Activated CD4-positive, CD25-positive, alpha-beta regulatory T cell treated with anti-CD3 and anti-CD28 coated beads, Interleukin-2, amount 50 U/mL, for 72 hours (primary cell): ENCODE measurements at places on chromosomes 3 and 15.

DNA sequence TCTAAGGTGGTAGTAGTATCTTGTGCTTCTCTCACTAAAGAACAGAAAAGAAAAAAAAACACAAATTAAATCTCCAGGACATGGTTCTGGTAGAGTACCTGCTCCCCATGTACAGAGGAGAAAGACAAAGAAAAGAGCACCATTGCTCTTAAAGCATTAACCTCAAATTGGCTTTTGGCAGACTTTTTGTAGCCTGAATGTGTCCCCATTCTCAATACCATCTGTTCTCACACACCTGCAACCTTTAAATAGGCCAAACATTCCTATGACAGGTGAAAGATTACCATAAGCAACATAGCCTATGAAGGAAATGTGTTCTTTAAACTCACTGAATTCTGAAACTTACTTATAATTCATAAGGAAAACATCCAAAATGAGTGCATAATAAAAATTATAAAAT lies 68.0 kb downstream of the TIPARP start:
- DNase-seq, result no peak

- DNase-seq, result no peak
Measured at GRCh38 chr3:114319453-114319852, 25.6 kb downstream of the TIGIT start.

- no peak for DNase-seq
Measured at GRCh38 chr3:15443826-15444524, 16.6 kb downstream of the EAF1 start.

GRCh38 chr15:43232289-43232874 lies 11.6 kb upstream of the EPB42 start:
- no peak for DNase-seq

DNA sequence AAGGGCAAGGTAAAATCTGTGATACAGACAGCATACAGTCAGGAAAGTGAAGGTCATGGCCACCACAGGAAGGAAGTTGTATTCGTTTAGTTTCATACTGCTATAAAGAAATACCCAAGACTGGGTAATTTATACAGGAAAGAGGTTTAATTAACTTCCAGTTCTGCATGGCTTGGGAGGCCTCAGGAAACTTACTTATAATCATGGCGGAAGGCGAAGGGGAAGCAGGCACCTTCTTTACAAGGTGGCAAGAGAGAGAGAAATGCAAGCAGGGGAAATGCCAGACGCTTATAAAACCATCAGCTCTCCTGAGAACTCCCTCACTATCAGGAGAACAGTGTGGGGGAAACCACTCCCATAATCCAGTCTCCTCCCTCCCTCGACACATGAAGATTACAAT lies 353.7 kb upstream of the SEMA6D start:
- DNase-seq, result no peak

DNA sequence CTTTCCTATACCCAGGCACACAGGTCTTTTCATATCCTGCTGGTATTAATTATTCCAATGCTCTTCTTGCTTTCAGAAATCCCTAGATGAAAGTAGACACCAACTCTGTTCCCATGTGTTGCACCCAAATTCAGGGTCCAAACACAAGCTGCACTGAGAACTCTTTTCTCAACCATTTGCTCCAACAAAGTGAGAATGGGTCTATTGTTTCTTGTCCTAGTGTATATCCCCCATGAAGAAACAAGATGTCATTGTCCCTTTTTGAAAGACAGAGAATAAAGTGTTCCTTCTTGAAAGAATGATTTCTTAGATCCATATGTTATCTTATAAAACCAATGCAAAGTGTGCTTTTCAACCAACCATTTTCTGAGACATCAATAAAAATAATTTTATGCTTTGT lies 353.7 kb downstream of the CNTN6 start:
- DNase-seq, result no peak

DNA sequence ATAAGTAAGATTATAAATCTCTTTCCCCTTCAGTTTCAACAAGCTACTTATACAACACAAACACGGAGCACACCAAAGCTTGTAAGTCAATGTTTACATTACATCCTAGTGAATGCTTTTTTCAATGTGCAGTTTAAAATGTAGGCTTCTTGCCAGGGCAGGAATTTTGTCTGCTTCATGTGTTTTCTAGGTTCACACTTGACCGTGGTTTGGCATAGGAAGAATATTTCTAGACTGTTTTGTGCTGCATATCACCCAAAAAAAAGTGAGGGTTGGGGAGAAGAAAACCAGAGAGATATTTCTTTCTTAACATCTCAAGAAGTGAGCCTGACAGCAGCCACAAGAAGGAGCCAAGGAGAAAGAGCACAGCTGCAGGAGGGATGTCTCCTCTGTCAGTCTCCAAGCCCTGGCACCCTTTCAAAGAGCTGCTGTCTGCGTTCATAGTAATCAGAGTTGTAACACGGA lies 255.8 kb downstream of the MEIS2 start:
- no peak for DNase-seq

DNA sequence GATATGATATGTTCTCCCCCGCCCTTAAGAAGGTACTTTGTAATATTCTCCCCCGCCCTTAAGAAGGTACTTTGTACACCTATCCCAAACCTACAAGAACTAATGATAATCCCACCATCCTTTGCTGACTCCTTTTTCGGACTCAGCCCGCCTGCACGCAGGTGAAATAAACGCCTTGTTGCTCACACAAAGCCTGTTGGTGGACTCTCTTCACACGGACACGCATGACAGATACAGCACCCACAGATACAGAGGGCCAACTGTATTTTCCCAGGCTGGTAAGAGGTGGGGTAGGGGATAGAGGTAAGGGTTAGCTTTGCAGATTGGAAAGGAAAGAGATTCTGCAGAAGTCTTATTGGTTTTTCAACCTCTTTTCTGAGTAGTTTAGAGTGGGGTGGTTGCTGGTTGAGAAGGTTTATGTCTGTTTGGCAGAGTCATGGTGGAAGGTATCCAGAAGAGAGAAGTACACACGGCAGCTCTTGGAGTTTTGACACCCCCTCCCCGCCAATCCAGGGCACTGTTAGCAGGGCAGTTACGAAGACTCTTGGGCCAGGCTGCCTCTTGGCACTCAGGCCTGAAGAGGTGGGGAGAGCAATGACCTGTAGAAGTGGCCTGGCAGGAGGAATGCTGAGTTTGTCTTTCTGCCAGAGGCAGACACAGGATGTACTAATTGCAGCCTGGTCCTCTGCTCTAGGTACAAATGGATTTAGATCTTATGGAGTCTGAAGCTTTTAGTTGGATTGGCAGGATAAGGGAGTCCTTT lies 36.0 kb upstream of the IDH2 start:
- DNase-seq, result no peak

DNA sequence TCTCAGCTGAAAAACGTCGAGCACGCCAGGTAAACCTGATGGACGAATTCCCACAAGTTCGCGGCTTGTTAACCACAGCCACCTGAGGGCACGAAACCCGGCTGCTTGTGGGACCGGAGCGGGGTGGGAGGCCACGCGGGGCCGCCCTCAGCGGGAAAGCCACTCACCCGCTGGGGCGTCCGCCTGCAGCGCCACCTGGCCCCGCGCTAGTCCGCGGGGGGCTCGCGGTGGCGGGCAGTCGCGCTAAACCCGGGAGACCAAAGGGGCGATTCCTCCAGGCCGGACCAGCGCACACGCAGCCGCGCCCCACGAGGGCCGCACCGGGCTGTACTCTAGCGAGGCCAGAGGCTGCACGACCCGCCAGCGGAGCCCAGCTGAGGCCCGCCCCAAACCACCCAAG lies 15.7 kb upstream of the CFAP161 start:
- DNase-seq, result no peak

- DNase-seq, result no peak
Measured at GRCh38 chr3:32883817-32884216, 66.0 kb downstream of the TRIM71 start.

GRCh38 chr15:44038755-44039191 lies 156.3 kb downstream of the FRMD5 start:
- DNase-seq, result no peak

- DNase-seq, result no peak
Measured at GRCh38 chr15:100986158-100986896, 67.2 kb downstream of the LRRK1 start.

GRCh38 chr3:16460273-16460672 lies 53.2 kb downstream of the RFTN1 start:
- DNase-seq, result no peak

DNA sequence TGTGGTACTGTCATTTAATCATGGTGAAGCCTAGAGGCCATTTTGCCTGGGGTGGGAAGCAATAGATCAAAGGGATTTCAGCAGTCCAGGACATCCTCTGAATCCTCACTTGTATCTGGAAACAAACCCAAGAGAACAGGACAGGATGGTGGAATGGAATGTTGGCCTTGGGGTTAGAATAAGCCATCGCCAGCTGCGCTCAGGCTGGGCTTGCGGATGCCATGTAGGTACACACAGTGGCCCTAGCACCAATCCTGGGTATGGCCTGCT lies 76.5 kb upstream of the ALDH1A3 start:
- no peak for DNase-seq

GRCh38 chr3:16329826-16330129 lies 64.8 kb downstream of the OXNAD1 start:
- no peak for DNase-seq

- no peak for DNase-seq
Measured at GRCh38 chr3:49733551-49733950, 9.8 kb upstream of the GMPPB start.

DNA sequence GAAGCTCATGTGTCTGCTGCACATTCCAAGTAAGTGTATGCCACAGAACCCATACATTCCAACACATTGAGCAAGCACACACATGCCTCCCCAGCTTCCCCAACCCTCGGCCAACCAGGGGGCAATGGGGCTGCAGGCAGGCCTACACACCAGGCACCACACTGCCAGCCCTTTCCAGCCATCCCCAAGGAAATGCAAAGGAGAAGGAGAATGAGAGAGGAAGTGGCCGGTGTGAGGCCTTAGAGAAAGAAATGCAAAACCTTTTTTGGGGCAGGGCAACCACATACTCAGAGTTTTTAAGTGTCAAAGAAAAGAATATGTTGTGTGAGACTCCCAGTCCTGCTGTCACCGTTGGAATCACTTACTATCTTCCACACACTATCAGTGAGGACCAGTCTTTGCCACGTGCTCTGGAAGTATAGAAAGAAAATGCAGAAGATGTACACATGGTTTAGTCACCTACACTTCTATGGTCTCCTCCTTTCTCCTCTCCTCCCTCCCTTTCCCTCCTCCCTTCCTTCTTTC lies 11.1 kb downstream of the IGF2BP2 start:
- no peak for DNase-seq

DNA sequence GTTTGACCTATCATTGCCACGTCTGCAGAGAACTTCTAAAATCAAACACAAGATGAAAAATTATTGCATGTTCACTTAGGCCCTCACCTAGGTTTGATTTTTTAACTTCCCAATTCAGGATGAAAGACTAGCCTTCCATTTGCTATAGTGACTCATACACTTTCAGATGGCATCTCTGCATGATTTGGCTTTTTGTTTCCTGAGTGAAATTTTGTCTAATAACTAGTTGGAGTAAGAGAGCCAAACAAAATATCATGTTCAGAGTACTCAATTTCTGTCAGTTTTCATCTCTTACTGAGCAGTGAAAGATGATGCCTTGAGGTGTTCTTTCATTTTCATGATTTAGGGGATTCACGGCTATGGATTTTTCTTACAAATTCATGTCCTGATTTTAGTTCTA lies 122.9 kb downstream of the NSUN3 start:
- DNase-seq, result no peak

DNA sequence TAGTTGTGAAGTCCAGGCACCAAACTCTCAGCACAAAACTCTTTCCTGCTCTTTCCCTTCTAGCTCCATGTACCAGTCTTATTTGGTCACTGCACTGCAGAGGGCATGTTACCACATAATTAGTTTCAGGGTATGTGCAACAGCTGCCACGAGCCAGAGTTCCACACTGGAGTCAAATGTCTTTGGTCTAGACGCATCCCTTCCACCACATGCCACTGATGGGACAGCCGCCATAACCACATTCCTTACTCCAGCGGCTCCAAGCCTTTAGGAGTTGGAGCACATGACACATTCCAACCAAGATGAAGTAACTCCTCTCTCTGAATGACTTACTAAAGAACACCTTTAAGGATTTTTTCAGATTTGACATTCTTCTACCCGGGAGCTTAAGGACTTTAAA lies 153.4 kb downstream of the ERC2 start:
- DNase-seq, result no peak
